Peyer's patch (tissue), 4 donors: ENCODE measurements at places on chromosomes 5 and 9.

DNA sequence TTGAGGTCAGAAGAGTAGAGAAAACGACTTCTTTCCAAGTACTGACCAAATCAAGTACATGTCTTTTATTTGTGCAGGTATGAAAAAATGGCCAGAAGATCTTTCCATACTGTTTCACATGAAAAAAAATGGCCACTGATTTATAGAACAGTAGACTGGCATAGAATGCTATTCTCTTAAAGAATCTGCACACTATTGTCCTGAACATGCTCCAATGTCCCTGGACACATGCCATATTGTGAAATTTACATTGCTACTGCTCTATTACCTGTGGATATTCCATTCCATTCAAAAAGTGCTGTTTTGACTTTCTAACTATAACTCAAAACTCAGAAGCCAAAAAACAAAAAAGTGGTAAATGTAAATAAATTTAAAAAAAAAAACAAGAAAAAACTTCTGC lies 60.6 kb downstream of the FBXL17 start:
- no peak overlapping the region for H3K4me3 ChIP-seq
- DNase-seq, result no peak
- H3K36me3 ChIP-seq, result no peaks in the 10 kb centered on the region

DNA sequence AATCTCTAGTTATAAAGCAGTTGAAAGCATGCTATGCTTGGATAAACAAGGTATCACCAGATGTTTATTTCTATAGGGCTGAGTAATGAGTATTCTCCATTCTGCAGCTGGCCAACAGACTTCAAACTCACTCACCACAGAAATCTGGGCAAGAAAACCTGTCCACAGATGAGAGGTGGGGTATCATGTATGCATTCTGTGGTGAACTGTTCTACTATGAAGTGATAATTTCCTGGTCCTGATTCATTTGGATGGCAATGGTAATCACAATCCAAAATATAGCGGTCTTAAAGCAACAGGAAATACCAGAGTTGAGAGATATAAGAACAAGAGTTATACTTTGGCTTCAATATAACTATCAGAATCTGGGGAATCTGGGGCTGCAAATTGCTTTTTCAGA lies 65.9 kb upstream of the EFNA5 start:
- H3K4me3 ChIP-seq, result no peak overlapping the region
- DNase-seq, result no peak
- H3K4me1 ChIP-seq, result no peaks in the 10 kb centered on the region
- no peaks in the 10 kb centered on the region for H3K27me3 ChIP-seq

- no peak for DNase-seq
- no peaks in the 10 kb centered on the region for H3K36me3 ChIP-seq
- H3K4me1 ChIP-seq, result no peaks in the 10 kb centered on the region
- H3K27me3 ChIP-seq, result no peaks in the 10 kb centered on the region
- no peak overlapping the region for H3K4me3 ChIP-seq
- H3K27ac ChIP-seq, result no peak overlapping the region
These were observed 49.0 kb downstream of the SGCD start for GRCh38 chr5:156375895-156376495.

DNA sequence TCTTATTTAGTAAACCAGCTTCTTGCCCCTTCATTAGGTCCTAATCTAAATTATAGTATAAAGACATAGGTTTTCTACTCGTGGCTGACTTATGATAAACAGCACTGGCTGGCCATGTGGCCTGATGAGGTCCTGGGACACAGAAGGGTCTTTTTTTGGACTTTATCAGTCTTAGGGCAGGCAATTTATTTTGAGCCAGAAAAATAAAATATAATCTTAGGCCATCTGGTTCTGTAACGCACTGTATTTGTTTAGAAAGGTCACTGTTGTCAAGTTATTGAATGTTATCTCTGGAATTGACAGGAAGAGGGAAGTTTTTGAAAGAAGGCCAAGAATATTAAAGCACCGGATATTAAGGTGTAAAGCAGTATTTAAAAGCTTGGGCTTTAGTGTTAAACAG lies 53.9 kb downstream of the RFX3 start:
- no peaks in the 10 kb centered on the region for H3K36me3 ChIP-seq
- no peaks in the 10 kb centered on the region for H3K4me1 ChIP-seq
- no peak overlapping the region for H3K27ac ChIP-seq
- H3K4me3 ChIP-seq, result no peak overlapping the region
- no peak for DNase-seq

GRCh38 chr5:58431832-58432231 lies 28.1 kb downstream of the PLK2 start:
- H3K27me3 ChIP-seq, result no peaks in the 10 kb centered on the region
- H3K27ac ChIP-seq, result no peak overlapping the region
